ENCODE measurements at places on chromosomes 12 and 14. TPM values are rescaled to one million over a fixed set of nuclear protein-coding genes. Genes with fewer than 3 reads are reported as not detected.

DNA sequence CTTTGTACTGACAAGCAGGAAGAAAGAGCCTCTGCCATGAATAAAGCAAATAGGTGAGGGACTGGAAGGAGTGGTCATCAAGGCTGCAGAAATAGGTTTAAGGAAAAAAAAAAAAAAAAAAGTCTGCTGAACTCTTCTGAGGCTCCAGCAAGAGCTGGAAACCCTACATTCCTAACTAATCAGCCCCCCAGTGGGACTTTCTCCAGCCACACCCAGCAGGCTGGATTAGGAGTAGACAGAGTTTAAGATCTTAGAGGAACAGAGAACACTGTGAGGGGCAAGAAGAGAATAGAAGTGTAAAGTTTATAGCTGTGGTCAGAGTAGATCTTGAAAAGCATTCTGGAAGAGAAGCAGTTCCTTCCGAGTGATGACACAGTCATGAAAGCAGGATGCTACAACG lies 66.4 kb downstream of the ATXN2 start:
- no peak for DNase-seq

DNA sequence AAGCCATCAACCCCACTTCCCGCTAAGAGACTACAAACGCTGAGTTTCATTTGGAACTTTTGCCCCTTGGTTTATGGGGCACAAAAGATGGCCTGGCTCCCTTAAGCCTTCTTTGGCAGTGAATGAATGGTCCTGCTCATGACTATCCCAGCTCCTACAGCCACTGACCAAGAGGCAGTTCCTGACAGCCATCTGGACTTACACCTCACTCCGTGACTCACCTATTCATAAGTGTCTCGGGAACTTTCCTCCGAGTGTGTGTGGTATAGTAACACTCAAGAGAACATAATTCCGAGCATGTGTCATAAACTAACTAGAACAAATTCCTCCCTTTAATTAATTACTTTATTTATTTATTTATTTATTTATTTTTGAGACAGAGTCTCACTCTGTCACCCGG lies 51.9 kb upstream of the NUDT4 start:
- no peak for DNase-seq

- DNase-seq = no peak
Measured at GRCh38 chr14:103304706-103305105, 29.3 kb upstream of the EIF5 start.

DNA sequence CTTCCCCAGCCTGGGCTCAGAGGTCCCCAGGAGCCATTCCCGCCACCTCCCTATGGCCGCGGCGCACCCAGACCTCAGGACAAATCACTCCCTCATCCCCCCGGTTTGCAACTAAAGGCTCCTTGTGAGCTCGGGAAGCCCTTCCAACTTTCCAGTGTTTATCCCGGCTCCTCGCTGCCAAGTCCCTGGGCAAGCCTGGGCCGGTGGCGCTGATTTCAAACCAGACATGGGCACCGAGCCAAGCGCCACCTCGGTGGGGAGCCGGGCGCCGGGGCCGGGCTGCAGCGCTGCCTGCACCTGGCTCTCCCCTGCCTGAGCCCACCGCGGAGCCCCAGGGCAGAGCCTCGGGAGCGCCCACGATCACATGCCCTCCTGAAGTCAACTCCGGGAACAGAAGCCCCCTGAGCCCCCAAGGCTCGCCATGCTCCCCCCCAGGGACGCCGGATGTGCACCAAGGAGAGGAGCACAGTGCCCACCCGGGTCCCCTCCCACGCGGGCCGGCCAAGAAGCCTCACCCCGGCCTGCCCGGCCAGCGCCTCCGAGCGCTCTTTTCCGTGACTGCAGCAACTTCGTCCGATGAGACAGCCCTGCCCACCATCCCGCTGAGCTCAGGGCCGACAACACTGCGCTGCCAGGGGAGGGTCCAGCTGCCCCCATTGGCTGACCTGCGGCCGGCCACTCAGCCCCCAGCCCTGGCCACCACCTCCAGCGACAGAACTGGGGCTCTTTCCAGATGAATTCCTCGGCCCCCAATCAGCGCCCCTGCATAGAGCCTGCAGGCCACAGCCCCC lies 50.0 kb downstream of the NCOR2 start:
- peak; percentile 80 for DNase-seq

DNA sequence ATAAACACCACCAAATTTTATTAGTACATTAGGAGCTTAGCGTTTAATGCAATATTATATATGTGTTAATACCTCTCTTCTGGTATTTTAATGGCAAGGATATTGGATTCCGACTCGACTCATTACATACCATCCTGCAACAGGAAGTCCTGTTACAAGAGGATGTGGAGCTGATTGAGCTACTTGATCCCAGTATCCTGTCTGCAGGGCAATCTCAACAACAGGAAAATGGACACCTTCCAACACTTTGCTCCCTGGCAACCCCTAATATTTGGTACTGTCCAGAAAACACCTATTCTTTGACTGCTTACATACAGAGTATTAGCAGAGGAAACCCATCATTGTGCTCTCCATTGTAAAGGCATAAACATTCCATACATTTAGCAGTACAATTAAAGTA lies 45.2 kb downstream of the VEZT start:
- peak; percentile 99 for DNase-seq

GRCh38 chr12:19482551-19483109 lies 43.3 kb downstream of the AEBP2 start:
- DNase-seq = peak; percentile 25

DNA sequence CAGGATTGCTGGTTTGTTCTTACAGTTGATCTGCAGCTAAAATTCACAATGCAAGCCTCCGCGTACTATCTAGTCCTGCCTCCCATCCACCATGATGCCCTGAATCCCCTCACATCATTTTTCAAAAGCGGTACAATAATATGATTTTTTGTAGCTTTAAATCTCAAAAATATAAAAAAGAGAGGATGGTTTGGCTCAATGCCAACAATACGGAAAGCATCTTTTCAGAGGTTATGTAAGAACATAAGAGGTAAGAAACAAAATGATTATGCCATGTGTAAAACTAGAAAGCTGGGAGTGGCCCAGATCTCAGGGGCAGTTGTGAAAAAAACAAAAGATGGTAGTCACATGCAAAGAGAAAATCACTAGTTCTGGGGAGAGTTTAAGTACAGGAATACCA lies 24.0 kb upstream of the ZDHHC17 start:
- DNase-seq = no peak

- DNase-seq = no peak
Measured at GRCh38 chr12:25806271-25806670, 152.2 kb upstream of the RASSF8 start.

- DNase-seq = no peak
Measured at GRCh38 chr12:62910549-62911169, 24.3 kb downstream of the PPM1H start.

DNA sequence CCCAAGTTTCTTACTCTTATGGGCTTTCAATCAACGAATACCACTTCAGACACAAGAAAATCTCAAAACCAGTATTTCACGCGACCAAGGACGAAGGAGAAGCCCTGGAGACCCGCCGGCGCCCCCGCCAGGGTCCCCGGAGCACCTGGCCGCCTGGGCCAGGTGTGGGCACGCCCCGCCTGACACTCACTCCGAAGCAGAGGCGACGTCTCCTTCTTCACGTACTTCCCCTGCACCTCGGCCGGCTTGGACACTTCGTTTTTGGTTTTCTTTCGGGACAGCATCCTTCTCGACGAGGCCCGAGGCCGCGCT lies 466 bp downstream of the SAV1 start:
- DNase-seq = no peak

DNA sequence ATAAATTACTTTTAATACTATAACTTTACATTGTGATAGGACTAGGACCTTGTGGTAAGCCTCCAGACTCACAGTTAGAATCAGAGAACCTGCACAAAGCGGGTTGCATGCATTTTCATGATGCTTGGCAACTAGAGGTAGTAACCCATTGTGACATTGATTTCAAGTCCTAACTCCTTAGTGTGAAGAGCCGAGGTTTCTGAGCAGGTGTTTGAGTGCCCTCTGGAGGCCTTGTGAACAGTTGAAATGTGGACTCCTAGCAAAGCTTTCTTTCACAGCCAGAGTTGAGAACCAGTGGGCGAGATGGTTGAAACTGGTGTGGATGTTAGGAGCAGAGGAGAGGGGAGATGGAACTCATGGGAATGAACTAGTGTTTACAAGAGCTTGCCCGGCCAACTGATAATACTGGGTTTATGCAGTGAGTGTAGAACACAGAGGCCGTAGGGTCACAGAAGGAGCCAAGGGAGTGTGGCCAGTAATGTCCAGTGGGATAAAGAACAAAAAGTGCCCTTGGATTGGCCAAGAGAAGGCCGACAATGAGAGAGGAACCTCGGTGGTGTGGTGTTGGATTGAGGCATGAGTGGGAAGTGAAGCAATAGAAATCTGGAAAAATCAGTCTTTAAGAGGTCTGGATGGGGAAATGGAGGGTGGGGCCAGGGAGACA lies 10.9 kb downstream of the ZNF664 start:
- peak; percentile 61 for DNase-seq

GRCh38 chr12:49882851-49883464 lies 20.7 kb downstream of the FAIM2 start:
- no peak for DNase-seq

DNA sequence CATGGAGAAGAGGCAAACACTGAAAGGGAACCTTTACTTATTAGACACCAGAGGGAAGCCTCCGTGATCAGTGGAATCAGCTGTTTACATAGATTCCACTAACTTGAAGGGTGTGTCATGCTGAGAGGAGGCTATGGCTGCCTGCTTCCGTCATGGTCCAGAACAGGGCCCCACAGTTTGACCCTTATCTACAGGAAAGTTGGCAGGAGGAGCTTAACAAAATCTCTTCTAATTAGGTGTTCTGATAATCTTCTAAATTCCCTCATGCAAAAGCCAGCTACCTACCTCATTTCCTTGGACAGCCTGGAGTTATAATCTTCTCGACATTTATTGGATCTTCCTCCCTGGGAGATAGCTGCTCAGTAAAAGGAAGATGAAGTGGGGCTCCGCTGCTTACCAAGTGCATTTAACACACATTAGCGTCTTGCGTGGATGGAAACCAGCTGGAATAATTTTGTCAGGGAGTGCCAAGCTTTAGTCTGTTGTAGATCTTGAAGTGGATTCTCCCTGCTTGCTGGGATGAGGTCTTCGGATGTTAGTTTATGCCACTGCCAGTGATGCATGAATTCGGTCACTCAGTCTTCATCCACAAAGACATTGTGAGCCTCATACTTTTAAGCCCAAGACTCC lies 171.0 kb downstream of the PAH start:
- no peak for DNase-seq

DNA sequence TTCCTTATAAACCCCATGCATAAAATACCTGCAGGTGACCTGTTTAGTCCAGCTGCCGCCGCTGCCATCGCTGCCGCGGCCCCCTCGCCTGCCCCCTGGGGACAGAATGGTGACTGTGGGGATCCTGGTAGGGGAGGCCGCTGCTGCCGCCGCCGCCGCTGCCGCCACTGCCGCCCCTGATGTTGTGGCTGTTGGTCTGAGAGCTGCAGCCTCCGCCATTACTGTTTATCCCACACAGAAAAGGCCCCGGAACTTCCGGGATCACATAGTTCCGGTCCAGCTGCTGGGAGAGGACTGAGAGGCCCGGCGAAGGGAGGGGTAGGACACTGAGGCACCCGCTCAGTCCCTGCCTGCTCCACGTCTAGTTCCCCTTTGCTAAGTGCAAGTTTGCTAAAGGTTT lies 244.9 kb downstream of the C12orf50 start:
- no peak for DNase-seq

- DNase-seq = peak; percentile 70
Measured at GRCh38 chr12:105705765-105706164, 375.3 kb downstream of the C12orf75 start.

GRCh38 chr12:106205208-106206069 lies 42.4 kb downstream of the CKAP4 start:
- DNase-seq = peak; percentile 3

DNA sequence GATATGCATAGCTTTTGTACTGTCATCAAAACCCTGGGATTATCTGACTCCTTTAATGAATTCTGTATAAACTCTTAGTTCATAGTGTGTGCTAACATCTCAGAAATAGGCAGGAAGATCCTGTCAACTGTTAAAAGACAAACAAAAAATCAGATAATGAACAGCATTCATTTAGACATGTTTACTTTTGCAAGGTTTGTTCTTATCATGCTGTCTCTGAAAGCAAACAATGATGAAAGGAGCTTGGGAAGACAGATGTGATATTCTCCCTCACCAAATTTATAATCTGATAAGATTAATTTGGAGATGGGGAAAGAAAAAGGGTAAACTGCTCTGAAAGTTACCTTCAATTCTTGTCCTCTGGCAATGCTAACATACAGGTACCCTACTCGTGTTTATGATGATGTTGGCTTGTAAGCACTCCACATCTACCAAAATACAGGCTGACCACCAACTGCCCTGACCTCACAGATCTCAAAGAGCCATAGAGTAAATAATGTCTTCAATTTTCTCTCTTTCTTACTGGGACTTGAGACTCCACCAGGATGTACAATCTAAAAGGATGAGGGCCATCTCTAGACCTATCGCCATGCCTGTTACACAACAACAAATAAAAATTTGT lies 233.8 kb downstream of the SSPN start:
- no peak for DNase-seq

DNA sequence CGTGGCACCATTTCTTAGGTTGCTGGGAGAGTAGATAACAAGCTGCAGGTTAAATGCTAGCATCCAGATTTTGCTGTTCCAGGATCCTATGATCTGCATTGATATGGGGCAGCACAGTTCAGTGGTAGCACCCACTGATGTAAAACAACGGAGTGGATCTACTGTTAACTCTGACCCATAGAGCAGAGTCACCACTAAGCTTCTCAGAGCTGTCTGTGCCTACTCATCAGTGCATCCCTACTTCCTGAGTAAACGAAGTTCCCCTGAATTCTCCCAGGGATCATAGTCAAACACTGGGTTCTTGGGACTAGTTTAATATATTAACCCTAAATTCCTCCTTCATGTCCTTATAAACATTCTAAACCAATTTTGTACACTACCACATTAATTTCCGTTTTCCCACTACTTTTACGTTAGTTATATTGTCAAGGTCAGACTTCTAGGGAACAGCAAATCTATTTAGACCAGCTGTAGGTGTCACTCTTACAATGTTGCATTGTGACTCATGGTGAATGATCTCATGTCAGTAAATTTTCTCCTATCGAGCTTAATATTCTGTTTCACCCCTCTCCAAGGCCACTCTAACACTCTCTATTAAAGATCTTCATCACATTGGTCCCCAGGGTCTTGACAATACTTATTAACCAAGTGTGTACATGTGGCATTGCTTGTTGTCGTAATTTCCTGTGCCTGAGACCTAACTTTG lies 10.3 kb downstream of the RERGL start:
- DNase-seq = no peak

Gene TAS2R19
- 1.7 TPM for total RNA-seq

Gene OR6C2
- not detected for total RNA-seq

Gene TEX52
- total RNA-seq = not detected

Gene MARK3
- 40.4 TPM for total RNA-seq

Gene MSI1
- total RNA-seq = not detected

Gene FGD4
- 9.2 TPM for total RNA-seq

Gene LMO3
- total RNA-seq = not detected

Gene ZDHHC22
- total RNA-seq = not detected

Gene PCNX1
- 38.2 TPM for total RNA-seq

Gene HAL
- 0.25 TPM for total RNA-seq
